ENCODE measurements at places on chromosomes 5 and 9.

GRCh38 chr9:98231770-98232478 is 23.5 kb downstream of the TBC1D2 start:
- no peak for DNase-seq

GRCh38 chr9:75930190-75930589 is 39.7 kb downstream of the PCSK5 start:
- DNase-seq, result no peak

GRCh38 chr5:15932066-15932465 is 247.5 kb downstream of the MARCHF11 start:
- no peak for DNase-seq

DNA sequence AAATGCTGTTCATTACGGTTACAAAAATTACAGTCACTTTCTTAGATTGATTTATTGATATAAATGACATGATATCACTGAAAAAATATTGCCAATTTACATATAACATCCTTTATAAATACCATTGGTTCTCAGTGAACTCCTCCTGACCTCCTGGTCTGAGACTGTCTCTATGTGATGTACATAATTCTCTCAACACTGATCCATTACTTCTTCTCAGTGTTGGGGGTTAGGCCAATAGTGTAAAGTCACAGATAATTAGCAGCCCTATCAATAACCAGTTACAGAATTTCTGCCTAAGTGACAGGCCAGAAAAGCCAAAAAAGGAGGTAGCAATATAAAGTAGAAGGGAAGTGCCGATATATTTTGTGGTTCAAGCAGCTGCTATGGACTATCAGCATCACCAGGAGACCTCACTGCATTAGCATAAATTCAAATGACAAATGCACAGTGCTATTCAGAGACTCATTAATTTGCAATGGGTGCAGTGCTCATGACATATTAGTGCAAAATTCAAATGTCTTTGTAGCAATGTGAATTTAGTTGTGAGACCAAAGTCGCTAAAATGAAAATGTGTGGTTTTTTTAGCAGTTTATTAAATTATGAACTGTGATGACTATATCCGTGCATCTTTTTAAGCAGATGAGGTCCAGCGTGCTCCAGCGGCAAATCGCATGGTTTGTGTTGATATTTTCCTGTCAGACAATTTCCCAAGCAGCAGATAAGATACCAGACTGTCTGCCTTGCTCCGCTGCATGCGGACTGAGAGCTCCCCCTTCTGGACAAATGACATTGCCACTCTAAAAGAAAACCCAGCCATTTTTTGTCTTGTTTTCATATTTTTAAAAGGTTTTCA is 144.6 kb downstream of the CETN3 start:
- peak; percentile 3 for DNase-seq

DNA sequence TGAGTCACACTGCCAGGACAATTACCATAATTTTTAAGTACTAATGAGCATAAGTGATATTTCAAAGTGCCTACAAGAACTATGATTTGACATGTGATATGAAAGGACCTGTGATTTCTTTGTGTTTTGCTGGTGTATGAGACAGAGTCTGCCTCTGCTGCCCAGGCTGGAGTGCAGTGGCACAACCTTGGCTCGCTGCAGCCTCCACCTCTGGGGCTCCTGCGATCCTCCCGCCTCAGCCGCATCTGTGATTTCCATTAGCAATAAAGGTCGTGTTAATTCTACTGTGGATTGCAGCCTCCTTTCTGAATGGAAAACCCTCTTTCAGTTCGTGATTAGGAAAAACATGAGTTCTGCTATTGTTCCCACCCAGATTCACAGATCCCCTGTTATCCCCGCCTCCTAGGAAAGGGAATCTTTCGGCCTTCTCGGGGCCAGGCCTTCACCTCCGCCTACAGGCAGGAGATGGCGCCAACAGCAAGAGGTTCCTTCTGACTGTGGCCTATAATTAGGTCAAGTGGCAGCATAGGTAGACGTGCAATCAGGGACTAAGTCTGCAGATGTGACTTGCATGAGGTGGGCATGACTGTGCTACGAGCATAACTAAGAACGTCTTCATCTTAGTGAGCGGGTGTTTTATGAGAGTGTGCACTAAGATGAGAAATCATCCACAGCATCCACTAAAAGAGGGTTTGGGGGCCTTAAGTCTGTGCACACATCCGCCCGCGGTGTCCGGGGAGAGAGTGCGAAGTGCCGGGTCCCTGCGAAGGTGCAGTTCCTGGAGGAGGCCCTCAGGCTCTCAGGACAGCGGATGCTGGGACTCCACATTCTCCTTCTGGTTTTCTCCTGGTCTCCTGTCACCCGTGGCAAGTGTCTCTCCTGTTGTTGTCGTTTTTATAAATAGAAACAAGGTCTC is 23.1 kb downstream of the TRIM7 start:
- no peak for DNase-seq

DNA sequence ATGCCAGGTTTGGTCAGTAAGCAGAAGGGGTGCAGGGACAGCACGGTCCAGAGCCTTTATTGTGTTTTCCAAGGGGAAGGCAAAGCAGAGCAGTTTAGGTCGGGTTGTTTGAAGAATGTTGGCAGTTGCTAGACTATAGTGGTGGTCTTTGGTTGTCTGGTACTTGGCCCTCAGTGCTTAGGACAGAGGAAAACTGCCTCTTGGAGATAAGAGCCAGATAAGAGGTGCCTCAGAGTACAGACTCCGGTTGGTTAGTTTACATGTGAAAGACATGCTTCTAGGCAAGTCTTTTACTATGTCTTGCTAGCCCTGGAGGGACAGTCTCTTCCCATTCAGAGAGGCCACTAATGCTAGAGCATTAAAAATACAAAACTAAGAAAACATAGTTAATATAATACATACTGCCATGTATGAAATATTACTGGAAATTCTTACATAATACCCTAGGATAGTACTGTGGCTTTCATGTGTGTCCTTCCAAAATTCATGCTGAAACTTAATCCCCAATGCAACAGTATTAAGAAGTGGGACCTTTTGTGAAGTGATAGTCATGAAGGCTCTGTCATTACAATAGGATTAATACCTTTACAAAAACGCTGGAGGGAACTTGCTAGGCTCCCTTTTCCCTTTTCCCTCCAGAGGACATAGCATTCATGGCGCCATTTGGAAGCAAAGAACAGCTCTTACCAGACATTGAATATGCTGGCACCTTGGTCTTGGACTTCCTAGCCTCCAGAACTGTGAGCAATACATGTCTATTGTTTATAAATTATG is 280.4 kb downstream of the TMEM167A start:
- DNase-seq, result no peak

GRCh38 chr9:70013598-70014196 is 30.0 kb upstream of the MAMDC2 start:
- DNase-seq, result no peak

DNA sequence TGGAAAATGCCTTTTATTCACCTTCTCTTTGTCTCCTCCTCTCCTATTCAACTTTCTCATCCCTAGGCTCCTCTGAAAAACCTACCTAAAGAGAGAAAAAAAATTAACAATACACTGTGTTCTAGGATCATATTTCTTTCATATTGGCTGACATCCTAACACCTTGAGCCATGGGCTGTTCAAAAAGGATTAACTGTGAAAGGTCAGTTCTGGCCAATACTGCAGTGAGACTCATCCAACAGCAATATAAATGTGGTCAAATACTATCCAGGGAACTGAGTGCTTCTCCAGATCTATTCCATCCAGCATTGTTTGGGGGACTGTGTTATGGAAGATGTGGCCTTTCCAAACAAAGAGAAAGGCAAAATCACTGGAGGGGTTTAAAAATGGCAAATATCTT is 131.1 kb upstream of the MOCS2 start:
- no peak for DNase-seq

- no peak for DNase-seq
Measured at GRCh38 chr9:99078717-99079116, 26.2 kb upstream of the TGFBR1 start.

DNA sequence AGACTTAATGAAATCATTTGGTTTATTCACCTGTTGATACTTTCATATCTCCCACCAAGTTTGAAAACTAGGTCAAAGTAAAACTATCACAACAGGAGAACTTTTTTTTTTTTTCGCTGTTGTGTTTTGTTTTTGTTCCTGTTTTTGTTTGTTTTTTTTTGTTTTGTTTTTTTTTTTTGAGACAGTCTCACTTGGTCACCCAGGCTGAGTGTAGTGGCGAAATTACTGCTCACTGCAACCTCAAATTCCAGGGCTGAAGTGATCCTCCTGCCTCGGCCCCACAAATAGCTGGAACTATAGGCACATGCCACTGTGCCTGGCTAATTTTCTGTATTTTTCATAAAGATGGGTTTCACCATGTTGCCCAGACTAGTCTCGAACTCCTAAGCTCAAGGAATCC is 49.3 kb downstream of the MLLT3 start:
- DNase-seq, result no peak

DNA sequence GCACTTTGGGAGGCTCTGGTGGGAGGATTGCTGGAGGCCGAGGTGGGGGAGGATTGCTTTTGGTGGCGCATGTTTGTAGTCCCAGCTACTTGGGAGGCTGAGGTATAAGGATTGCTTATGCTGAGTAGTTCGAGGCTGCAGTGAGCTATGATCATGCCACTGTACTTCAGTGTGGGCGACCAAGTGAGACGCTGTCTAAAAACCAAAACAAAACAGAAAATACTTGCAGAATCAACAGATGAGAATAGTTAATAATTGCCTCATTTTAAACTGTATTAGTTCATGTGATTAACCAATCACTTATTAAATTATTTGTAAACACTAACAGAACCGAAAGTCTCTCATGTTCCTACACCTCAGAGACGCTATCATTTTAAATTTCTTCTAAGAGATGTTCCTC is 118.1 kb downstream of the CCDC171 start:
- DNase-seq, result no peak

DNA sequence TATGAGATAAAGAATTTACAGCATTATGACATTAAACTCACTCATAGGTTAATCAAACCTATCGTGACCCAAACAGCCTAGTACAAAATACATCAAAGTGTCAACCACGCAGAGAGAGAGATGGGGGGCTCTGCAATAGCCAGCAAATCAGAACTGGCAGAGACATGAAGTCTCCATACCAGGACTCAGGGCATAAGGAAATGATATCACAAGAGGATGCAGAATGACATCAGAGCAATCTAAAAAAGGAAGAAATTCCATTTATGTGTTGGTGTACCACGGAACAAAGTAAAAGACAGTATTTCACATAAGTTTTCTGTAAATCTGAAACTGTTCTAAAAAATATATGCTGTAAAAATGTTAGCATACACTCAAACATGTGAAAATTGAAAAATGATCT is 24.6 kb downstream of the BICD2 start:
- no peak for DNase-seq

GRCh38 chr9:81317939-81318338 is 371.4 kb downstream of the TLE1 start:
- no peak for DNase-seq

- no peak for DNase-seq
Measured at GRCh38 chr9:83775932-83776331, 41.6 kb downstream of the GKAP1 start.

DNA sequence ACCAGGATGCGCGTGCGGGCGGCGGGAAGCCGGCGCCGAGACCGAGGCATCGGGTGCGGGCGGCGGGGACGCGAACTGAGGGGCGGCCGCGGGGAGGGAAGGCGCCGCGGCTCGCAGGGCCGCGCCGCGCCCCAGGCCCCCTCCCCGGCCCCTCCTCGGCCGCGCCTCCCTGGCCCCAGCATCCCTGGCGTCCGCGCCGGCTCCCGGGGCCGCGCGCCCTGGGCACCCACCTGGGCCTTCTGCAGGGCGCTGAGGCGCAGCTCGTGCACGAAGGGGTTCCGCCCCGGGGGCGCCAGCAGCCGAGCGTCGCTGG is 324 bp downstream of the LPCAT1 start:
- DNase-seq, result no peak

DNA sequence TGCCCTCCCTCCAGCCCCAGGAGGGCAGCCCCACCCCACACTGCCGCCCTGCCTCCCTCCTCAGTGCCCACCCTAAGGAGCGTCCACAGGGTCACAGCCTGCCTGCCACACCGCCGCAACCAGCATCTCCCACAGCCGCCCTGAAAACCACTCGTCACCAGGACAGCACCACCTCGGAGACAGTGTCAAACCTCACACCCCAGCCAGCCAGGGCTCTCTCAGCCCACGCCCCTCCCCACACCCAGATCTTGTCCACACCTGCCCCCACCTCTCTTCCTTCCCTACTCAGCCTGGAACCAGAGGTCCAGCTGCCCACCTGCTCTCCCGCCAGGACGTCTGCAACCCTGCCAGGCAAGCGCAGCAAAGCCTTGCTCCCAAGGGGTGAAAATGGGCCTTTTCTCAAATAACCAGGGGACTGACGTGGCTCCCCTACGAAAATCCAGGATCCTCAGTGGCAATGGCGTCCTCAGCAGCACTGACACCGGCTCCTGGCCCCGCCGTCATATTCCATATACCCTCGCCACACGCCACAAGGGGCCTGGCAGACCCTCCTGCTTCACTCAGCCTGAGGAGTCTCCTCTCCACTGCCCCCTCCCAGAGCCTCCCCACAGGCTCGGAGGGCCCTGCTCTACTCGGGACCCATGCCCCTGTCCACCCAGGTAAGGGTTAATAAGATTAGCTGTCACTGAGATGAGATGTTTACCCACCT is 71.0 kb upstream of the ADAMTS2 start:
- DNase-seq, result no peak

DNA sequence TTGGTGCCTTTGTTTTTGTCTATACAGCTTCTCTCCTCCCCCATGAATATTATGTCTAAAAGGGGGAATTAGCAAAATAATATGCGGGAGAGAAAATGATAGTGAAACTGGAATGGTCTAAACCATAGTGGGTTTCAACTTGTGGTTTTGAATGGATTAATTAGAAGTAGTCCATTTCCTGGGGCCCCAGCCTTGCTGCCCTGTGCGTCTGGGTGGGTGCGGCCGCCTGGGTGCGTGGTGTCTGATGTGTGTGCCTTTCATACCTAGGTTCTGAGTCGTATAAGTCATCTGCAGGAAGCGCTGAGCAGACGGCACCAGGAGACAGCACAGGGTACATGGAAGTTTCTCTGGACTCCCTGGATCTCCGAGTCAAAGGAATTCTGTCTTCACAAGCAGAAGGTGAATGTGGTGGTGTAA is 120.0 kb upstream of the CACNA1B start:
- peak; percentile 6 for DNase-seq

- DNase-seq, result no peak
Measured at GRCh38 chr5:141994511-141995136, 18.2 kb downstream of the GNPDA1 start.

DNA sequence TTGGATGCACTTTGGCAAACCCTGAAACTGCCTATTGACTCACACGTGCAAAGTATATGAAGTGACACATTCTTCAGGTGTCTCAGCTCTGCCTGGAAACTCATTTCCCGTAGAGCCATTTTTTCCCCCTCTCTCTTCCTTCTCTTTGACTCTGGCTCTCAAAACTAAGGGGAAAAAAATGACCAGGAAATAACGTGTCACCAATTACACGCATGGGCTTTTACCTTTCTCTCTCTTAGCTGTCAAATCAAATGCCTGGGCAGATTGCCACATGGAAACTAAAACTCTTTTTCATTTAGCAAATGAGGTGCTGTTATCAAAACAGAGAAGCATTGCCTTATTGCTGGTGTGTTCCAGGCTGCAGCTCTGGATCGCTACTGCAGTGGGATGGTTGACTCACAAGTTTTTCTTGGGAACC is 18.3 kb upstream of the IFNK start:
- DNase-seq, result no peak

Data from activated T-cell treated with anti-CD3 and anti-CD28 coated beads for 1 hour (primary cell).